ENCODE measurements at places on chromosomes 2 and 18.

DNA sequence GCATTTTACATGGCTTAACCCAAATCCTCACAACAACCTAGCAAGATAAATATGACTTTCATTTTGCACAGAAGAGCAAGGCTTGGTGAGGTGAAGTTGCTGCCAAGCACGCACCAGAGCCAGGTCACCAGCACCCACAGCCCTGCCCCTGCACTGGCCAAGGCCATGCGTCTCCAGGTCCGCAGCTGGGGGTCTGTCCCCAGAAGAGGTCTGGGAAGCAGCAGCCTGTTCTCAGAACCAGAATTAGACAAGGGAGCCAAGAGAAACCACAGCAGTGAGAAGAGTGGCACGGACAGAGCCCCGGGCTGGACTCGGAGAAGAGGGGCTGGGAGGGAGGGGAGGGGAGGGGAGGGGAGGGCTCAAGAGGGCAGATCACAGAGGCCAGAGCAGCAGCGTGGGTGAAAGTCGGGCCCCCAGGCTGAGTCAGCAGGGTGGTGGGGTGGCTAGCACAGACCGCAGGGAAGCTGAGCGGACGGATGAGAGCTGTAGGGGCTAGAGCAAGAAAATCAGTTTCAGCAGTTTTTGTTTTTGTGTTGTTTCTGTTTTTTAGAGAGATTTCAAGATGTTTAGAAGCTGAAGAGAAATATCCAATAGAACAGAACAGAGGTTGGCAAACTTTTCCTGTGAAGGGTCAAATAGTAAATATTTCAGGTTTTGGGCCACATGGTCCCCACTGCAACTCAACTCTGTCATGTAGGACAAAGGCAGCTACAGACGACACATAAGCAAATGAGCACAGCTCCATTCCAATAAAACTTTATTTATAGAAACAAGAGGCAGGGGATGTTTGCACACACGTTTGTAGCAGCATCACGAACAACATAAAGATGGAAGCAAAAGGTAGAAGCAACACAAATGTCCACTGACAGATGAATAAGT lies 7.4 kb upstream of the MTERF4 start:
- no peak for DNase-seq

DNA sequence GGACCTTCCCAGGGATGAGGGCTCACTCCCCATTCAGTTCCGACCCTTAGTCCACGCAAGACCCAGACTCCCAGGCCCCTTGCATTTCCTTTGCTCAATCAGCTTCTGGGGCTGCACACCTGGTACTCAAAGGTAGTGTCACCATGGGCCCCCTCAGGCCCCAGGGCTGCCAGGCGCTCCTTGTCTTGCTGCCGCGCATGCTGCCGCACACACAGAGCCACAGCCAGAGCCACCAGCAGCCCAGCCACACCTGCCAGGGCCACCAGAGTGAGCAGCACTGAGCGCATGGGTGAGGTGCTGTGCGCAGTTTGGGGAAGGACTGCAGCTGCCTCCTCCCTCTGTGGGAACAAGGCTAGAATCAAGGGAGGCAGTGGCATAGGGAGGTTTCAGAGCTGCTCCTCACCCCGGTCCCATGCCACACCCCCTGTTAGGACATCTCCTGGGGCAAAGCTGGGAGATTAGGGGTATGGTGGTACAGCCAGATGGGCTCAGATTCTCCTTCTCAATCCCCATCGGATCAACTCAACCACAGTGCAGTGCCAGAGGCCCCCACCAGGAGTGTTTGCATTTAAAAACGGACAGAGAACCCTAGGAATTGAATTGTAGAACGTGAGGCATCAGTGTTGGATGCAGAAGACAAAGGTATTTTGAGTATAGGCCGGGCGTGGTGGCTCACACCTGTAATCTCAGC lies 11.3 kb downstream of the PTPRN start:
- no peak for DNase-seq

- DNase-seq = no peak
Measured at GRCh38 chr2:213971536-213971935, 439.3 kb upstream of the VWC2L start.

- no peak for DNase-seq
Measured at GRCh38 chr18:49486606-49486952, 455 bp downstream of the C18orf32 start.

- DNase-seq = no peak
Measured at GRCh38 chr18:47250391-47251046, 941 bp downstream of the SKOR2 start.

DNA sequence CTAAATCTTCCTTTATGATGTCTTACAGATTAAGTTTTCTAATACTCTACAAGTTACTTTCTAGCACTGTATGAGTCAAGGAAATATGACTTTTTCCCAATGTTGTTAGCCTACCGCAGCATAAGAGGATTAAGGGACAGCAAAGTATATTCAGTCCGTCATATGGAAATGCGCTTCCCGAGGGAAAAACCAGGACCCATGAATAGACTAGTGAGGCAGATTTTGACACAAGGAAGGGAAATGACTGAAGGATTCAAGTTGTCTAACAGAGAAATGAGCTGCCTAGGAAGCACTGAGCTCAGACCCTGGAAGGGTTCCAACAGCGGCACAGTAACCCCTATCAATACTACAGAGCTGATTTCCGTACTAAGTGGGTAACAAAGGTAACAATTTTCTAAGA lies 12.0 kb downstream of the SEPTIN10 start:
- DNase-seq = no peak

Data from EL (cell line).